Left lung (tissue), 14 donors: ENCODE measurements at places on chromosomes 3 and 15. TPM values are rescaled to one million over a fixed set of nuclear protein-coding genes. Genes with fewer than 3 reads are reported as not detected.
A peak's percentile ranks its signal among the peaks of the same experiment; 100 is the strongest.

Gene SAXO2
- total RNA-seq, result 9.0 TPM

Gene OIP5
- total RNA-seq, result 1.6 TPM

DNA sequence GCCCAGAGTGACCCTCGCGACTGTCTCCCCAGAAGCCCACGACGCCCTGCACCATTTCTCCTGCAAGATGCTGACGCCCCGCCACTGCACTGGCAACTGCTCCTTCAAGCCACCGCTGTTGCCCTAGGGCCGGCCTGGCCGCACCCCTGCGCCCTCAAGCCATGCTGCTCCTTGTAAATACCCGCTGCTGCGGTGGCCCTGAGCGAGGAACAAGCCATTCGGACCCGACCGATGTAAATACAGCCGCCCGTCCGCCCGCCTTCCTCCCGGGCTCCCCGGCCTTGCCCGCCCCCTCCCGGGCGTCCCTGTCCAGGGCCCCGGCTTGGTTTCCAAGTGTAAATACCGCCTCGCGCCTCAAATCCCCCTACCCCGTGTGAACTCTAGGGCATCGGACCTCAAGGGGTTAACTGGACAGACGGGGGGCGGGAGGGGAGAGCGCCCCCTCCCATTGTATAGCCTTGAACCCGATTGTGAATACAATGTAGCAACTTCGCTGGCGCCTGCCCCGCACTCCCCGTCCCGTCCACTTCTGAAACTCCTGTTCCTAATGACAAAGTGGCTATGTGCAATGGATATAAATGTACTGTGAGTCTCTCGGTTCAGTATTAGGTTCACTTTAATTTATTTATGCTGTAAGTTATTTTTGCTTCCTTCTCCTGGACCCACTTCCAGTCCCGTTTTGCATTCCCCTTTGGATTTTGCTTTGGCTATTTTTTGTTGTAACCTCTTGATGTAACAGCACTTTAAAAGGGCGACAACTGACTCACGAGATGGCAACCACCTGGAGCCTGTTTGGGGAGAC is 5.9 kb downstream of the RNU6-1 start:
- no peak overlapping the region for H3K4me3 ChIP-seq
- H3K27ac ChIP-seq, result no peak overlapping the region
- no peaks in the 10 kb centered on the region for H3K36me3 ChIP-seq

DNA sequence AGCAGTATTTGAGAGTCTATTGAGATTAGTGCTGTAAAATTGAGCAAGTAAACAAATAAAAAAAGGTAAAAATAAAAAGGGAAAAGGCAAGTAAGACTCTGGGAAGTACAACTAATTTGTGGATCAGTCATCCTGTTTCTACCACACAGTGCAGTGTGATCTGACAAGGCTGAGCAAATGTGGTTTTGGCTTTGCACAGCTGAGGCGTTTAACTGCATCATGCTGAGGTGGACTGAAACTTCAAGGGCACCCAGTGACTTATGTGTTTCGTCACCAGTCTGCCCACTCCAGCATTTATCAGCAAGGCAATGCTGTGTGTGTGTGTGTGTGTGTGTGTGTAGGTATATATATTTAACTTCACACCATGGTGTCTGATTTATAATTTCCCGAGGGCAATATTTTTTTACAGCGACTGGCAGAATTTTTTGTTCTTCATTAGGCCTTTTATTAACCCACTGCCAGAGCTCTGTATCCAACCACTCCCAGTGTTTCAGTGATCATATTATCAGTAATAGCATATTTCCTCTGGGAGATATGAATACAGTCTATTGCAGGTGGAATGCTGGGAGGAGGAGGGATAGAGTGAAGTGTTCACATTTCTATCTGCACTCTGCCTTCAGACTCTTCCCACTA is 131.5 kb upstream of the SATB1 start:
- no peak for DNase-seq
- H3K4me1 ChIP-seq, result no peaks in the 10 kb centered on the region
- H3K27me3 ChIP-seq, result no peaks in the 10 kb centered on the region
- no peak overlapping the region for H3K27ac ChIP-seq
- H3K4me3 ChIP-seq, result no peak overlapping the region

GRCh38 chr3:46205286-46205960 is 2.7 kb downstream of the CCR1 start:
- no peaks in the 10 kb centered on the region for H3K27me3 ChIP-seq
- H3K27ac ChIP-seq, result peak overlapping the region; percentile 91
- no peaks in the 10 kb centered on the region for H3K36me3 ChIP-seq
- no peak for DNase-seq
- peak overlapping the region; percentile 55 for H3K4me3 ChIP-seq
- H3K4me1 ChIP-seq, result no peaks in the 10 kb centered on the region
